Hypothalamus (tissue), 51 donors: ENCODE measurements at places on chromosomes 3 and 15.

DNA sequence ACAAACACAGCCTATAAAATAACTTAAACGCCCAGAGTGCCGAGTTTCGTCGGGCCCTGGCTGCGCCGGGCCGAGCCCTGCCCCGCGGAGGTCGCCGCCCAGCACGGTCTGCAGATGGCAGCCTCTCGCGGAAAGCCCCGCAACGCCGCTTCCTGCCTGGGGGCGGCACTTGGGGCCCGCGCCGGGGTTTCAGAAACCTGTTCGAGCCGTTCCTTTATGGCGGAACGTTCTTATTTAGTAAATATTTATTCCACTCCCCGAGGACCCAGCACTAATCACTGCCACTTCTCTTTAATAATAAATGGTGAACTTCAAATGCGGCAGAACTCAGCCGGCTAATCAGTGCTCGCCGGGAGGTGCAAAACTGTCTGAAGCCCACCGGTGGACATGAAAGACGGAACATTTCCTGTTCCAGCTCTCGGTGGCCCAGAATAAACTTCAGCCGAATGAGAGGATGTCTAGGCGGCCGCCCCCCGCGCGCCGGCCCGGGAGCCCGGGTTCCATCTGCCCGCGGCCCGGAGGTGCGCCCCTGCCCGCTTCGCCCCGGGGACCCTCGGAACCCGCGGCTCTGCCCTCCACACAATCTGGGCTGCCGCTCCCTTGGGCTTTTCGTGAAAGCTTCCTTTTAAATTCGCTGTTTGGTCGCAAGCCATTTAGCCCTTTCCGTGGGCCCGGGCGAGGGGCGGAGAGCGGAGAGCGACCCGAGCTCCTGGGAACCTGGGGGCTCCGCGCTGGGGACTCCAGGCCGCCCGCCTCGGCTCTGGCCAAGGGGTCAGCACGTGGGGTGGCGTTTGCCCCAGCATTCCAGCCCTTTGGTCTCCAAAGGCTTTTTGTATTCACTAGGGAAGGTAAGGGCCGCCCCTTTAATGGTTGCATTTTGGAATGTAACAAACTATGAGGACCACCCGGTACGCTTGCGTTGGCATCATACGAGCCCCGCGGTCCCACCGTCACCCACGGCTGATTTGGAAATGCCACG lies 110.8 kb upstream of the ATP11B start:
- DNase-seq: peak; percentile 41

- DNase-seq: no peak
These were observed 133.9 kb downstream of the MYLK start for GRCh38 chr3:123750209-123750608.

DNA sequence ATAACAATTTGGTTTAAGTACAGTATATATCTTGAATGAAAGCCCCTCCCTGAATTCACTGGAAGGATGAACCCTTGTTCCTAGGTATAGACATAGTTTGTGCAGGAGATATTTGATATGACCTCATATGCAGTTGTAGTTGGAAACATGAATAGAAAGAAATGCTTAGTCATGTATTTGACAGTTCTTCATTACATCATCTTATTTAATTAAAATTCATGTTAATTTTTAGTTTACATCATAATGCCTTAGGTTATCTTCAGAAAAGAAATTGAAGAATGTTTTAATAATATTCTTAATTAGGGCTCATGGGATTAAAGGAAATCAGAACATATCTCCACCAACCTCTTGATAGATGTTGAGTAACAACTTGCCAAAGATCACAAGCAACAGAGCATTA lies 19.2 kb downstream of the SLC2A2 start:
- DNase-seq: no peak

DNA sequence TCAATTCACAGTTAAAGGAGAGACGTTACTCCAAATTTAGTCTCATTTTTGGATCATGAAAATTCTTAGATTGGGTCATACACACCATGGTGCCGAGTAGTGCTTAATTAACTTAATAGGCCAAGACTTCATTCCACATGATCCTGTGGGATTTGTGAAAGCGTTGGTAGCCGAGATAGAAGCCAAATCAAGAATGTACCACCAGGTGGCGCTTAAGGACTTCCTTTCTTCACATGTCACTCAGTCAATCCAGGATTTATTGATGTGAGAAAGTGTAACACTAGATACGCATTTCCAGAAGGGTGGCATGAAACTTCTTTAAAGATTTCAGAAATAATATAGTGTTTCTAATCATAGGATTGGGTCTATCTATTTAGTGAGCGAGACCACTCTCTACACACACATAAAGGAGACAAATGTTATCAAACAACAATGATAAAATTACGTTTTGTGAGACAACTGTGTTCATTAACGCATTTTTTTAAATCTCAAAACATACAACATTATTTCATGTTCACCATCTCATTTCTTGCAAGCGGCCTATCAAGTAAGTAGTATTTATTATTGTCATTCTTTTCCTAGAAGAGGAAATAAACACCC lies 436.1 kb downstream of the CHL1 start:
- peak; percentile 16 for DNase-seq

DNA sequence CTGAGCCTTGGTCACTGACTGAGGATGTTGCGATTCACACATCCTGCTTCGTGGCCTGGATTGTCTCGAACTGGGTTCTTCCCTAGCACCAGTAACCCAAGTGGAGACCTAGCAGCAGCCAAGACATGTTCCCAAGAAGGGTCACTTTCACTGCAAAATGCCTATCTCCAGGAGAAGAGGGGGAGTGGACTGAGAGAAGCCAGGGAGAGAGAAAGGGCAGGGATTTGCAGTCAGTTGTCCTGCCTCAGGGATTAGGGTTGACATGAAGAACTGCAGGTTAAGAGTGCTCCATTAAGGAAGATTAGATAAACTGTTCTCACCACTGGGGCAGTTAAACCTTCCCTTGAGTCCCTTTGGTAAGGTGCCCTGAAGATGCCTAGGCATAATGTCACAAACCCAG lies 5.7 kb upstream of the CD276 start:
- no peak for DNase-seq

DNA sequence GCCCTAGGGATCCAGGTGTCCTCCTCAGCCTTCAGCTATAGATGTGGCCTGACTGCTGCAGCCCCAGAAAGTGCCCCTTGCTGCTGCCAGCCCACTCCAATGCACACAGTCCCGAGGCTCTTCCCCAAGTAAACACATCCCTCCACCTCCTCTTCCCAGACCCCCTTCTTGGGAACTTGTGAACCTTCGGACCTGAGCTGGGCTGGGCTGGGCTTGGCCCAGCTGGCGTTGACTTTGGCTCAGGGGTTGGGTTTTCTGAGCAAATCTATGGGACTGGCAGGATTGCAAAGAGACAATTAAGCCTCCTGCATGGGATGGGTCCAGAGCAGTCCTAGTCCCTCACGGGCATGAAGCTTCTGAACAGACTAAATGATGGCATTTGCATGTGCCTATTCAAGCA lies 14.7 kb downstream of the VIPR1 start:
- DNase-seq: no peak

- no peak for DNase-seq
These were observed 26.6 kb upstream of the BLM start for GRCh38 chr15:90690585-90690984.

- no peak for DNase-seq
These were observed 14.2 kb downstream of the EIF4E3 start for GRCh38 chr3:71710906-71711494.

GRCh38 chr3:28598165-28598564 lies 249.5 kb upstream of the AZI2 start:
- DNase-seq: no peak

- no peak for DNase-seq
These were observed 47.4 kb downstream of the SHQ1 start for GRCh38 chr3:72800869-72801268.

DNA sequence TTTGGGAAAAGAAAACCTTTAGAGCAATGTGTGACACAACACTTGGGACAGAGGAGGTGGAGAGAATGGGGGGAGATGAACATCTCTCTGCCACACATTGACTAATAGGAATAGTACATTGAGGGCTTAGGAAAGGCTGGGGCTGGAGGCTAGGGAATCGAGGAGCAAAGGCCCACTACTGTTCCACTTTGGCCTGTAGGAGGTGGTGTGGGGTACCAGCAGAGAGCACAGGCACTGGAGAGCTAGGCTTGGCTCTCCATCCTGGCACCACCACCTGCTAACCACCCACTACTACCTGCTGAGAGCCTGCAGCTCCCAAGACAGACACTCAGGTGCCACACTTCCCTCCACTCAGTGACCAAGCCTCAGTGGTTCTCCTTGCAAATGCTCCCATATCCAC lies 19.4 kb downstream of the CCDC32 start:
- no peak for DNase-seq

- DNase-seq: no peak
These were observed 23.3 kb downstream of the PDCD10 start for GRCh38 chr3:167711439-167711838.

DNA sequence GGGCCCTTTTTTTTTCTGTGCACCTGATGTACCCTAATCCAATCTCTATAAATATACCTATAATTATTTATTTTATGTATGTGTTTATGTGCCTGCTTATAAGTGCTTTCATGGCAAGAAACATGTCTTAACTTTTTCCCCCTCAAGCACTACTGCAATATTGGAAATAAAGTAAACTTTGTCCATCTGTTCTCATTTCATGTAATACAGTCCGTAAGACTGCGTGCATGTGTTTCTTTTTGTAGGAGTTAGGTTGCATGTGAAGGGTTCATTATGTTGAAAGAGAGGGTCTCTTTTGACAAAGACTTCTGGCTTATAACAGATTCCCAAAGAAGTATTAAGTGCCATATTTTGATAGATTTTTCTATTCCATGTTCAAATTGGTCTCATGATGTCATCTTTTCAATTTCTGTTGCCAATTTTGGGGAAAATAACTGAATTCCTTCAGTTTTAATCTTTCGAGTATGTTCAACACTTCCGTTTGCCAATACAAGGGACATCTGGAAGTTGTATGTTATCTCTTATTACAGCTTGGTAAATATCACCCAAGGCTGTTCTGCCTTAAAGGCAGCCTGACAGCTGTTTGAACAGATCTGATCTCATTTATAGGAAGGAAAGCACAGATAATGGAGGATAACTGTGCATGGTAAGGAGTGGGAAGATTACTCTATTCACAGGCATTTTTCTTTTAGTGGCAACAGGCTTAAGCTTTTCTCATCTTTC lies 273.1 kb upstream of the SGO1 start:
- no peak for DNase-seq

GRCh38 chr3:159791336-159791735 lies 197.3 kb upstream of the IL12A start:
- DNase-seq: no peak

DNA sequence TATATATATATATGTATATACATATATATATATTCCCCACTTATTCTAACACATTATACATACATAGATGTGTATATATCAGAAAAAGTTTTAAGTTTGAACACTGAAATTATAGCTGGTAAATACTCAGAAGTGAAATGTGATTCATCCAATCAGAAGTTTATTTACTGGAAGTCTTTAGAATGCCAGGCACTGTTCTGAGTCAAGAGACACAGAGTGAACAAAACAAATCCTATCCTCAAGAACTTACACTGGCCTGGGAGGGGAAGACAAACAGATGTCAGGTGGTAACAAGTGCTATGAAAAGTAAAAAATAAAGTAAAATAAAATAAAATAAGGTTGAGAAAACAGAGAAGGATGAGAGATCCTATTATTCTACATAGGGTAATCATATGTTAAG lies 13.4 kb downstream of the DHX36 start:
- DNase-seq: no peak

GRCh38 chr3:46925585-46925934 lies 48.0 kb downstream of the PTH1R start:
- DNase-seq: no peak

DNA sequence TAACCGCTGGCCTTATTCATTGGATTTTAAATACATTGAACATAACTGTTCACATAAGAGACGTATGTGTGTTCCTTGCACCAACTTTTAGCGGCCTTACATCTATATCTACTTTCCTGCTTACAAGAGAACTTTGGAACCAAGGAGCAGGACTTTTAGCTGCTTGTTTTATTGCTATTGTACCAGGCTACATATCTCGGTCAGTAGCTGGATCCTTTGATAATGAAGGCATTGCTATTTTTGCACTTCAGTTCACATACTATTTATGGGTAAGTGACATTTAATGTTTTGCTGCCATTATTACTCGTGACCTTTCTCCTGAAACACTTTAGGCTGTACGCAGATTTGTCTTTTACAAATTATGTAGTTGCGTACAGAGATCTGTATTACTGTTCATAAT lies 47.1 kb downstream of the STT3B start:
- no peak for DNase-seq

- peak; percentile 43 for DNase-seq
These were observed 79.3 kb upstream of the ALDH1L1 start for GRCh38 chr3:126259411-126260391.

GRCh38 chr15:35603301-35603700 lies 57.3 kb upstream of the DPH6 start:
- DNase-seq: no peak

DNA sequence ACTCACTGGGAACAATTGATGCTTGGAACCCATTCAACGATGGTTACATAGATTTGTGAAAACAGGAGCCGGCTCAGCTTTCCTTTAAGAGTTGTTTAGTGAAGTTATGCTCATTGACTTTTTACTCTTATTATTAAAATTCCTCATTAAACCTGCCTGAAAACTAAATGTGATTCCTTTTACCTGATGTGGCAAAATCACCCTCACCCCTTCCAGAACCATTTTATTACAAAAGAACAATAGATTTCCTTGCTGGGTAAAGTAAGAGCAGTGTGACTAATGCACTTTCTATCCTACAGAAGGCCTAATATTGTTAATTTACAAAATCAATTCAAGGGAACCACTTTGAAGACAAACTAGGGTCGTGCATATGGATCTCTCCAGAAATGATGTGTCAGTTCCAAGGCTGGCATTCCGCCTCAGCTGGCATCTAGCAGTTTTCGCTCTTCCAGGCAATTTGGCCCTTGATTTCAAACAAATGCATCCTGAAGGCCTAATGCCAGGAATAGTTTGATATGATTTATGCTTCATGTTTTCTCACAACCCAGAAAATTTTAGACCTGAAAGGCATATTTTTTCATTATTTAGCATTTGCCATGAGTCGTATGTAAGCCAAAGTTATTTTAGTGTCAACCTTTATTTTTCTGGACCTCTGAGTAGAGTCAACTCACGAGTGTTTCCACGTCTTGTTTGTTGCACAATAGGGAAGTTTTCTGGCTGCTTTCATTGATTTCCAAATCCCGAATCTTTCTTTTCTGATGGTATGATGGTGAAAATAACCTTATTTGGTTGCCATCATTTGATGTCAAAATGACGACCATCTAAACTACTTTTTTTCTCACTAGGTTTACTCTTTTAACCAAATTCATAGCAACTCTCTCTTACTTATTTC lies 447.8 kb downstream of the MECOM start:
- DNase-seq: no peak
